Liver (tissue), 10 donors: ENCODE measurements at places on chromosomes 5 and 9. TPM values are rescaled to one million over a fixed set of nuclear protein-coding genes. Genes with fewer than 3 reads are reported as not detected.

DNA sequence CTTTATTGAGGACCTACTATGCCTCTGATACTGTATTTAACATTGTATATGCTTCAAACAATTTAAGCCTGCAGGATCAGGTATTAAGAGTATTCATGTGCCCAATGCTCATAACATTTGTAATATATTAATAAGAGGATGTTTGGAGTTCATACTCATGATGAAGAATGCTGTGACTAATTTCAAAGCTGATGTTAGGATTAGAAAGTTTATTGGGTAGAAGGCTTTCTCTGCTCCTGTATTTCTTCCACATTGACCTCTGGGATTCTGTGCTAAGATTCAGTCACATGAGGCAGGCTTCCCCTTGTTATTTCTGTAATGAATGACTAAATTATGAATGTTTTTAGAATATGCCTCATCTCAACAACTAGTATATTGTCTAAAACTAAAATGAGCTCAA, 456.4 kb downstream of the NFIB start:
- DNase-seq, result no peak

DNA sequence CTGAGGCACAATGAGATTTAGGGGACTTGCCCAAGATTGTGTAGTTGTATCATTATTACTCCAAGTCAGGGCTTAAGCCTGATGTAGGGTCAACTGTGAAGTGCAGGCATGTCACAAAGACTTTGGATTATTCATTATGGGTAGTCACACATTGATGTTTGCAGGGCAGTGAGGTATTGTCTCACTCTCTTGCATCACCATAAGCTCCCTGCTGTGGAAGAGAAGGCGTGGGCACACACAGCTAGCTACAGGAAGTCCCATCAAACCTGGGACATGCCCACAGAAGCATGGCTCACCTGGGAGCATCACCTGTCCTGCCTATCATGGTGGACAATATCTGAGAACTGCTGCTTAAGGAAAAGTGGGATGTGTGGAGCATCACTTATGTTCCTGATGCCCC, 42.1 kb downstream of the TMOD1 start:
- DNase-seq, result no peak

Gene VCAN
- total RNA-seq, result 7.8 TPM

Gene COL5A1
- 12.3 TPM for total RNA-seq

Gene PLCXD3
- 2.4 TPM for total RNA-seq

Gene SPATA31E1
- not detected for total RNA-seq

GRCh38 chr5:152649609-152650008, 244.5 kb upstream of the NMUR2 start:
- DNase-seq, result no peak

- DNase-seq, result no peak
These were observed 806.5 kb downstream of the TLR4 start for GRCh38 chr9:118510711-118511110.
